Stomach (tissue), 19 donors: ENCODE measurements at places on chromosomes 5 and 9. TPM values are rescaled to one million over a fixed set of nuclear protein-coding genes. Genes with fewer than 3 reads are reported as not detected.

DNA sequence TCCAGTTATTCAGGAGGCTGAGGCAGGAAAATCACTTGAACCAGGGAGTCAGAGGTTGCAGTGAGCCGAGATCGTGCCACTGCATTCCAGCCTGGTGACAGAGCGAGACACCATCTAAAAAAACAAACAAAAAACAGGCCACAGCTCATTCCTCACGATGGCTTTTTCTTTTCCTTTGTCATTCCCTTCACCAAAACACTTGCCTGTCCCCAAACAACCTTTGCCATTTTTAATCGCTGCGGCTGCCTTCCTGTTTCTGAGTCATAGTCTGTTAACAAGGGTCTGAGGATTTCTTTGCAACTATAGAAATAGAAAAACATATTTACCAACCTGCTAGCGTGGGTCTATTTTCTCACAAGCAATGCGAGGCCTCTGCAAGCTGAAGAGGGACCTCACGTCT is 123.0 kb upstream of the FSTL4 start:
- no peak overlapping the region for H3K4me3 ChIP-seq
- no peaks in the 10 kb centered on the region for H3K4me1 ChIP-seq
- no peaks in the 10 kb centered on the region for H3K36me3 ChIP-seq
- no peaks in the 10 kb centered on the region for H3K27me3 ChIP-seq
- DNase-seq: no peak
- H3K27ac ChIP-seq: no peak overlapping the region

- no peak overlapping the region for H3K27ac ChIP-seq
- no peak for DNase-seq
Observed at GRCh38 chr5:138024117-138024516, 8.8 kb downstream of the FAM13B start.

The TMEM171 gene
- total RNA-seq: 2.2 TPM

DNA sequence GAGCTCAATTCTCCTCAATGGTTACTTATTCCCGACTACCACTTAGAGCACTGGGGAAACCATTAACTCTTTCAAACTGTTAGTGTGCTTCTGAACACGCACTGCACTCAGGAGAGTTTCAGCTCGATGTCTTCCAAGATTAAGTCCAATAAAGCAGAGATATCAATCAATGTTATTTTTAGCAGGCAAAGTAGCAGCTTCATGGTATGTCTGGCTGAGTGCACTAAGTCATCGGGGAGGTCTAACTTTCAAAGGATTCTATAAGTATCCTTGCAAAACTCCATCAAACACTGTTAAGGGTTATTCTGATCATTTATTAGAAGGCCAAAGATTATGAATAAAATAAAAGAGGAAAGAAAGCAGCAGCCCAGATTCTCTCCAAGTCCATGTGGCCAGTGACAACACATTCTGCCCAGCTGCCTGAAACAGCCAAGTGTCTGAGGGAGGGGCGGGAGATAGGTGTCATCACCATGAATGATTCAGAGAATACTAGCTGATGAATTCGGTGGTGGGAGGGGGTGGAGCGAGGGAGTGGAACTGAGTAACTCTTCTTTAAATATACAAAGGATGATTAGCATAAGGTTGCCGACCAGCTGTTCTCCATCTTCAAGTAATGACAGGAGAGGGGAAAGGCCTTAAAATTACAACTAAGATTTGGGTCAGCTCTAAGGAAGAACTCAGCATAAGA is 21.3 kb downstream of the NREP start:
- no peaks in the 10 kb centered on the region for H3K36me3 ChIP-seq
- no peak overlapping the region for H3K4me3 ChIP-seq
- peak overlapping the region; percentile 20 for H3K27ac ChIP-seq
- H3K27me3 ChIP-seq: no peaks in the 10 kb centered on the region
- peaks cover 21% of the 10 kb centered on the region for H3K4me1 ChIP-seq
- DNase-seq: no peak

GRCh38 chr9:106886111-106887046 is 23.4 kb downstream of the ZNF462 start:
- H3K36me3 ChIP-seq: no peaks in the 10 kb centered on the region
- H3K4me3 ChIP-seq: no peak overlapping the region
- H3K27me3 ChIP-seq: no peaks in the 10 kb centered on the region
- DNase-seq: no peak

DNA sequence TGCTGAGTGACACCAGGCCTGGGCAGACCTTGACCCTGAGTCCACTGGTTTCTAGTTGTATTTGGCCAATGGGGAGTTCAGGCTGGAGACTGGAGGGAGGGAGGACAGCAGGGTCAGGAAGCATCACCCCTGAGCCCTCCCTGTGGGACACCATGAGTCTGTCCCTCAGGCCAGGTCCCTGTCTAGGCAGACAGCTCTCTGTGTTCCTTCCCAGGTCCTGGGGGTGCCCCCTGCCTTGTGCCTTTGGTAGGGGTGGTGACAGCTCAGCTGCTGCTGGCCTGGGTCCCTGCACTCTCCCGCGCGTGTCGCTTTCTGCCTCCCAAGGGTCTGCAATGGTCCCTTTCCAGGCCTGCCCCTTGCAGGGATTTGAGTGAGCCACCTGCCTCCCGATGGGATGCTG is 125.5 kb downstream of the OLFM1 start:
- no peak for DNase-seq
- peaks cover 14% of the 10 kb centered on the region for H3K4me1 ChIP-seq
- no peaks in the 10 kb centered on the region for H3K36me3 ChIP-seq
- no peak overlapping the region for H3K4me3 ChIP-seq

DNA sequence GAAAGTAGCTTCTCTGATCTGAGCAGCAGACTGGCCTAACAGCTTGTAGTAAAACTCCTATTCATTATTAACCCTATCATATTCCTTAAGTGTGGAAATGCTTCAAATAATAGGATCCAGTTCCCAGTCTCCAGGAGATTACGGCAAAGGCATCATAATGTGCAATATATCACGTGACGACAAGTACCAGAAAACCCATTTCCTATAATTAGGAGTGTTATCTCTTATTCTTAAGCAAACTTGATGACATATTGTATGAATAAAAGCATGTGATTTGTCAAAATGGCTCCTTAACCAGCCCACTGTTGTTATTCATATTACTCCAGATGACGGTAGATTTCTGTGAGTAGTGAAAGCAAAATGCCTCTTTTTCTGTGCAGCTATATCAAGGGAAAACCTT is 2.9 kb downstream of the SV2C start:
- peaks cover 23% of the 10 kb centered on the region for H3K4me1 ChIP-seq
- no peaks in the 10 kb centered on the region for H3K36me3 ChIP-seq
- H3K4me3 ChIP-seq: no peak overlapping the region
- no peak overlapping the region for H3K27ac ChIP-seq

DNA sequence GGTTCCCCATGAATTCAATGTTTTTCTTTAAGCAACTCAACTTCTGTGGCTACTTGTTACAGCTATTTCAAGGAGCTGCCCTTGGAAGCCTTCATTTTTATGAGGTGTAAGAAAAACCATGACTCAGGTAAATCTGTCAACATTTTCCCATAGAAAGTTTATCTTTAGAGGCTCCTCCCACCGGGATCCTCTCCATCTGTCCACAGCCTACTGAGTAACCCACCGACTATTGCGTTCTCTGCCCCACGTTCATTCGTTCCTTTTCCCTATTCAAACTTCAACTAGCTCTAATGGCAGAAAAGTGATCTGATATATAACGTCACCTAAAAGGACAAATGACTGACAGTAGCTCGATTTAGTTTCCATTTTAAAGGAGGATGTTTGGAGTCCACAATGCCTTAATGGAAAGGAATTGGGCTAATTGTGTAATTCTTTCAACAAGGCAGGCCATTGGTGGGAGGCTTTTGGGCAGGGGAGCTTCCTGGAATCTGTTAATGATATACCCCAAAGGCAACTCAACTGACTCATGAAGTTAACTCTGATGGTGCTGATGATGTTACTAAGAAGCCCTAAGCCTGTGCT is 29.3 kb upstream of the NR3C1 start:
- no peak overlapping the region for H3K4me3 ChIP-seq
- no peaks in the 10 kb centered on the region for H3K36me3 ChIP-seq
- peaks cover 5% of the 10 kb centered on the region for H3K4me1 ChIP-seq
- H3K27ac ChIP-seq: no peak overlapping the region
- no peaks in the 10 kb centered on the region for H3K27me3 ChIP-seq

- H3K4me1 ChIP-seq: no peaks in the 10 kb centered on the region
- no peak overlapping the region for H3K27ac ChIP-seq
- no peaks in the 10 kb centered on the region for H3K27me3 ChIP-seq
- H3K4me3 ChIP-seq: no peak overlapping the region
- H3K36me3 ChIP-seq: peaks cover 8% of the 10 kb centered on the region
- DNase-seq: peak; percentile 87
Observed at GRCh38 chr9:112819635-112820496, 69.3 kb downstream of the SNX30 start.

DNA sequence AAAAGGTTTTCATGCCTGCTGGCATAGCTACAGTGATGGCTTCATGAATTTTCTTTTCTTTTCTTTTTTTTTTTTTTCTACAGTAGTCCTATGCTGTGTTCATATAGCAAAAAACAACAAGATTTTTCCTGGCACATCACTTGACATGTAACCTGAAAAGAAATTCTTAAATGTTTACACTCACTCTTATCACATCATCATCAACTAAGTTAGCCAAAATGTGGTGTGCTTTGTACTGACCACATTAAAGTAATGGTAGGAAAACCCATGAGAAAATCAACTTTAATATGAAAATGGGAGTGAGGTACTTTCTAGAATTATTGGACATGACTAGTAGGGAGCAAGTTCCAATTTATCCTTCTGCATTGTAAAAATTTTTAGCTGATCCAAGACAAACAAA is 146.7 kb downstream of the SSBP2 start:
- no peak overlapping the region for H3K27ac ChIP-seq
- no peaks in the 10 kb centered on the region for H3K36me3 ChIP-seq
- H3K27me3 ChIP-seq: no peaks in the 10 kb centered on the region
- DNase-seq: no peak
- H3K4me1 ChIP-seq: no peaks in the 10 kb centered on the region

The SPINK6 gene
- total RNA-seq: not detected

The ZNF618 gene
- total RNA-seq: 2.3 TPM

GRCh38 chr9:105737205-105737604 is 42.9 kb downstream of the TMEM38B start:
- no peak for DNase-seq
- no peaks in the 10 kb centered on the region for H3K4me1 ChIP-seq
- no peaks in the 10 kb centered on the region for H3K36me3 ChIP-seq

GRCh38 chr9:615756-616155 is 225.7 kb upstream of the DMRT1 start:
- DNase-seq: peak; percentile 32
- H3K27ac ChIP-seq: peak overlapping the region; percentile 63
- H3K4me3 ChIP-seq: no peak overlapping the region
- peaks cover 31% of the 10 kb centered on the region for H3K4me1 ChIP-seq
- H3K27me3 ChIP-seq: no peaks in the 10 kb centered on the region

DNA sequence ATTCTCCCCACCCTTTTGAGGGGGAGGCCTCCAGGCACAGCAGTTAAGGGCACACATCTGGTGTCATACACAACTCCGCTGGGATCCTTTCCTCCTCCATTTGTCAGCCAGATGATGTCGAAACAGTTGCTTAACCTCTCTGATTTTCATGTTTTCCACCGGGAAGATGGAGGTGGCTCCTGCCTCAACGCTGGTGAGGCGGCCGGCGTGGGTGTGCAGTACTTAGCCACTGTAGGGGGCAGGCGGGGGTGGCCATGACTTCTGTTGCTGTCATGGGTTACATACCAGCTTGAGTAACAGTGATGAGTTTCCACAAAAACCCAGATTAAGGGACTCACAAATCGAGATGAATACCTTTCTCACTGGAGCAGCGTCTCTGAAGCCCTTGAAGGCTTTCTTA is 63.1 kb upstream of the EPB41L4B start:
- H3K36me3 ChIP-seq: peaks cover 90% of the 10 kb centered on the region
- no peak overlapping the region for H3K27ac ChIP-seq
- DNase-seq: no peak
- no peak overlapping the region for H3K4me3 ChIP-seq
- H3K27me3 ChIP-seq: no peaks in the 10 kb centered on the region
- no peaks in the 10 kb centered on the region for H3K4me1 ChIP-seq

- no peaks in the 10 kb centered on the region for H3K4me1 ChIP-seq
- DNase-seq: no peak
- H3K36me3 ChIP-seq: no peaks in the 10 kb centered on the region
- no peaks in the 10 kb centered on the region for H3K27me3 ChIP-seq
Observed at GRCh38 chr5:170368586-170368985, 20.6 kb downstream of the KCNMB1 start.

DNA sequence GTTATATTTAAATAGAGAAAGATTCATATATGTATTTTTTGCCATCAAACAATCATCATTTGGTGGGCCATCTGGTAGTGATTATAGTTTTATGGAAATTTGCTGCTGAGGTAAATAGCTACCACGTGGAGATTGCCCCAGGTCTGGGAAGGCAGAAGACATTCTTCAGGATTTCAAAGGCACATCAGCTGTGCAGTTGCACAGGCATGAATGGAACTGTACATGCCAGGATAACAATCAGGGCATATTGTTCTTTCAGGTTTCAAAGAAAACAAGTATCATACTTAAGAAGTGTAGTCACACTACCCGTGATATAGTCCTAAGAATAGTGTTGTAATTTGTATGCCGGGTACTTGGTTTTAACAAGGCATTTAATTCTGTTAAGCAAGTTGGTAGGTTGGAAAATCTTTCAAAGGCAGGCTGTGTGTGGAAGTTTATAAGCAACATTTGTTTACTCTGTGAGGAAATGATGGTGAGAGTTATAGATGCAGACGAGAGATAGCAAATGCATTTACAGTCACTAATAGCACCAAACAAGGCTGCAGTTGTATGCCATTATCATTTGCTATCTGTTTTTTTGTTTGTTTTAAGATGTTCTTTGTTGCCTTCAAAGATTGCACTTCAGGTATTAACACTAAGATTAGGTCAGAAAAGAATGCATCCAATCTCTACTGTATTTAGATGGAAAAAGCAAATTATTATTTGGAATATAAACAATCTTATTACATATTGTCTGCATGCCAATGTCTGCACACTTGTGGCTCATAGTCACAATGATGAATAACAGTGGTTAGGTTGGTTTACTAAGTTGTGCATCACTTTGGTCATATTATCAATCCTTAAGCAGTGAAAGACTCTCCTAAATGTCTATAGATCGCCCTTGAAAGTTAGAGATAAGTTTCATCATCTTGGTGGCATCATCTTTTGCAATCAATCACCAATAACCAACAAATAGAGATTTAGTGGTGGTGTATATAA is 55.3 kb downstream of the RPS23 start:
- H3K4me3 ChIP-seq: no peak overlapping the region
- no peak for DNase-seq
- H3K27me3 ChIP-seq: no peaks in the 10 kb centered on the region
- no peaks in the 10 kb centered on the region for H3K4me1 ChIP-seq
- no peak overlapping the region for H3K27ac ChIP-seq

DNA sequence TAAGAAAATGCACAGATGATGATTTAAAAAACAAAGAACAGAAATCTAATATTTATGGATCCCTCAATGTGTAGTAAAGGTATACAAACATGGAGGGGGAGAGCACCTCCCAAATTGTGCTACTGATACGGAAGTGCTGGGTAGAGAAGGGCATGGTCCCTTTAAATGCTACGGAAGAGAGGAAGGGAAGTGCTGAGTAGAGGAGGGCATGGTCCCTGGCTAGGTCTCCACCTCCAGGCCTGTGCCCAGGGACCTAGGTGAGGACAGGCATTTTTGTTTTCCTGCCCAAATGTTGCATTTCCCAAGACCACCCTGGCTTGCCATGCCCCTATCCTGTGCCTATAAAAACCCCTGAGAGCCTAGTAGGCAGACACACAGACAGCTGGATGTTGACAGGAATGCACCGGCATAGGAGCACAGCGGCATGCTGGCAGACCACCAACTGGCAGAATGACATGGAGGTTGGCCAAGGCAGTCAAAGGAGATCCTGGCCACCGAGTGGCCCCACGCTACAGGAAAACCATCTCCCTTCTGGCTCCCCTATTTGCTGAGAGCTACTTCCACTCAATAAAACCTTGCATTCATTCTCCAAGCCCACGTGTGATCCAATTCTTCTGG is 62.1 kb upstream of the SPDL1 start:
- no peaks in the 10 kb centered on the region for H3K36me3 ChIP-seq
- H3K4me3 ChIP-seq: no peak overlapping the region
- H3K27me3 ChIP-seq: peaks cover 7% of the 10 kb centered on the region
- peak; percentile 23 for DNase-seq

The HRH2 gene
- total RNA-seq: 31.6 TPM
